ENCODE measurements at places on chromosomes 3 and 15.
A peak's percentile ranks its signal among the peaks of the same experiment; 100 is the strongest.

GRCh38 chr15:33215941-33216872, 21.7 kb upstream of the FMN1 start:
- no peak for DNase-seq

- no peak for DNase-seq
These were observed 410 bp downstream of the NDUFAF1 start for GRCh38 chr15:41401904-41402267.

- DNase-seq = no peak
These were observed 522.5 kb downstream of the OCA2 start for GRCh38 chr15:27576576-27576975.

DNA sequence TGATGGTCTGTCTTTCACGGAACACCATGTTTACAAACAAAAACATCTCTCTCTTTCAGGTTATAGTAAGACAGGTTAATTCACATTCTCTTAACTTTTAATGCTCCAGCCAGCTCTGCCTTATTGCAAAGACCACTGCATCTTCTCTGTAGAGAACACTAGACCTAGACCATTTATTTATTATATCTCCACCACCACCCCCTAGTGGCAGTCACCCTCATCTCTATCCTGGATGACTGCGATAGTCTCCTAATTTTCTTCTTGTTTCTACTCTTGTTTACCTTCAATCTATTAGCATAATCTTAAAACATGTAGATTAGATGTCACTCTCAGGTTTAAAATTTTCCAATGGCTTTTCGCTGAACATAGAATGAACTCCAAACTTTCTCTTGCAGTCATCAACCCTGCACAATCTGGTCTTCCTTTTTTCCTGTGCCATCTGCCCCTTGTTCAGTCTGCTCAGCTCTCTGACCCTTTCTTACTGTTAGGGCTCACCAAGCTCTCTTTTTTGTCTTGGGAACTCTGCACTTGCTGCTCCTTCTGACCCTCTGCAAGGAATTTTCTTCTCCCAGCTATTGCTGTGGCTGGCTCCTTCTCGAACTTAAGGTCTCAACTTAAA, 155.6 kb downstream of the SQOR start:
- peak; percentile 3 for DNase-seq

GRCh38 chr3:17088602-17089313, 204.0 kb downstream of the PLCL2 start:
- no peak for DNase-seq

DNA sequence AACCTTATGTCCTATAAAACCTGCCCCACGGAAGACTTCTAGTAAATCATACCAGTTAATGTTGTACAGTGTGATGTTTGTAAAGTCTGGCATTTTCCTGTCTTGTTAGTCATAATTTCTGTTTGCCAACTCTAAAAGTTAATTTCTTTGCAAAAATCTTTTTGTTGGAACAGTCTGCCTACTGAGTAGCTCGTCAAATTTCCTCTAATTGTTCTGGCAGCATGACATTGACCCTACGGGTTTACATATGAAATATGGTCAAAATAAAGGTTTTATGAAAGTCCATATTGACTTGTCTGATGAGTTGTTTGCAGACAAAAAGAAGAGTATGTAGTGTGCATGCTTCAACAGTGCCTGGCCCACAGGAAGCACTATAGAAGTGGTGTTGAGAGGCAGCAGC, 79.8 kb upstream of the SOX2 start:
- no peak for DNase-seq

DNA sequence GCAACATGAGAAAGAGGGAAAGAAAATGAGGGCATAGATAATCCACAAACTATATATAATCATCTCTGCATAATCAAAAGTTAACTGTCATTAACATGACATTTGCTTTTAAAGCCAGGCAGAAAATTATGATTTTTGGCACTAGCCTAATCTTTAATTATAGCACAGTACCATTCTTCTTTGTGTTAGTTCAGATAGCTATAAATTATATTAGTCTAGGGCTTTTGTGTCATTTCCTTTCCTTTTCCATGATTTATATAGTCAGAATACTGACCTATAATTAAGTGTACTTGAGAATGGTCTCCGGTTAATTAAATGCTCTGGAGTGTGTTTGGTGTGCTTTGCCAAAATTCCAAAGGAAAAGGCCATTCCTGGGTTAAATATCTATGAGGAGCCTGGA, 441.9 kb upstream of the THRB start:
- DNase-seq = no peak

DNA sequence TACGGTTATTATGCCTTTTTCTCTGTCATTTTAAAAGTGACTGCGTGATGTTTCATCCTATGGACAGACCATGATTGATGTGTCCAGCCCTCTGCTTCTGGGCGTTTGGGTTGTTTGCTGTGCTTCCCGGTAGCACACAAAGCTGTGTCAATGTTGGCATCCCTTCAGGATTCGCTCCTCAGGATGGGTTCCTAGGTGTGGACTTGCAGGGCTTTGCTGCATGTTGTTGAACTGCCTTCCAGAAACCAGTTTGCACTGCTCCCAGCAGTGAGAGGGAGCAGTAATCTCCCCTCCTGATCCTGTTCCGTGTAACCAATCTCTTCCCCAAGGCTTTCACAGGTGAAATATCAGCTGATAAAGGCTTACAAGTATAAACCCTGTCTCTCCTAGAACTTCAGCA, 787 bp downstream of the TRPM1 start:
- no peak for DNase-seq

- peak; percentile 96 for DNase-seq
These were observed 2.6 kb upstream of the PLOD2 start for GRCh38 chr3:146163584-146163983.

GRCh38 chr3:123357275-123357674, 91.6 kb downstream of the ADCY5 start:
- no peak for DNase-seq

Measured in fibroblast of skin of abdomen (primary cell).